PC-3 (cell line): ENCODE measurements at places on chromosomes 11 and 22. TPM values are rescaled to one million over a fixed set of nuclear protein-coding genes. Genes with fewer than 3 reads are reported as not detected.

GRCh38 chr11:10847960-10848860, 9.6 kb downstream of the ZBED5 start:
- no peak for DNase-seq
- H3K27ac ChIP-seq: no peak overlapping the region
- H3K27me3 ChIP-seq: no peaks in the 10 kb centered on the region
- H3K4me1 ChIP-seq: peaks cover under 1% of the 10 kb centered on the region
- peaks cover 9% of the 10 kb centered on the region; the same call in 1 of the 2 replicates for H3K36me3 ChIP-seq
- H3K4me3 ChIP-seq: no peak overlapping the region

GGTLC3 gene
- not detected in 2 replicates for total RNA-seq

DNA sequence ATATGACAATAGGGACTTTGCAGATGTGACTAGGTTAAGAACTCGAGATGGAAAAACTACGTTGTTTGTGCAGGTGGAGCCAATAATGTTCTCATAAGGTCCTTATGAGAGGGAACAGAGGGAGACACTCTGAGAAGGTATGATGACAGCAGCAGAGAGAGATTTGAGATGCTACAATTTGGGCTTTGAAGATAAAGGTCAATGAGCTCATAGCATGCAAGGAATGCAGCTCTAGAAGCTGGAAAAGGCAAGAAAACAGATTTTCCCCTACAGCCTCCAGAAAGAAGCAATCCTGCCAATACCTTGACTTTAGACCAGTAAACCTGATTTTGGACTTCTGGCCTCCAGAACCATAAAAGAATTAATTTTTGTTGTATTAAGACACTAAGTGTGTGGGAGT, 21.1 kb downstream of the FAM76B start:
- DNase-seq: no peak
- H3K27ac ChIP-seq: no peak overlapping the region
- no peaks in the 10 kb centered on the region for H3K4me1 ChIP-seq
- peaks cover 16% of the 10 kb centered on the region; the same call in 1 of the 2 replicates for H3K36me3 ChIP-seq
- no peak overlapping the region for H3K4me3 ChIP-seq

- H3K4me3 ChIP-seq: no peak overlapping the region
- no peaks in the 10 kb centered on the region for H3K4me1 ChIP-seq
- H3K27ac ChIP-seq: no peak overlapping the region
- no peaks in the 10 kb centered on the region for H3K36me3 ChIP-seq
- DNase-seq: no peak
- peaks cover 19% of the 10 kb centered on the region; the same call in 1 of the 2 replicates for H3K27me3 ChIP-seq
These were observed 19.6 kb downstream of the POU2AF1 start for GRCh38 chr11:111359223-111360149.

- H3K27me3 ChIP-seq: no peaks in the 10 kb centered on the region
- DNase-seq: no peak
- H3K36me3 ChIP-seq: no peaks in the 10 kb centered on the region
These were observed 192.7 kb downstream of the OPCML start for GRCh38 chr11:133339495-133340140.

GRCh38 chr22:40006641-40007040, 11.9 kb downstream of the FAM83F start:
- no peaks in the 10 kb centered on the region for H3K27me3 ChIP-seq
- H3K36me3 ChIP-seq: no peaks in the 10 kb centered on the region
- no peak for DNase-seq
